ENCODE measurements at places on chromosomes 4 and X.
A peak's percentile ranks its signal among the peaks of the same experiment; 100 is the strongest.

DNA sequence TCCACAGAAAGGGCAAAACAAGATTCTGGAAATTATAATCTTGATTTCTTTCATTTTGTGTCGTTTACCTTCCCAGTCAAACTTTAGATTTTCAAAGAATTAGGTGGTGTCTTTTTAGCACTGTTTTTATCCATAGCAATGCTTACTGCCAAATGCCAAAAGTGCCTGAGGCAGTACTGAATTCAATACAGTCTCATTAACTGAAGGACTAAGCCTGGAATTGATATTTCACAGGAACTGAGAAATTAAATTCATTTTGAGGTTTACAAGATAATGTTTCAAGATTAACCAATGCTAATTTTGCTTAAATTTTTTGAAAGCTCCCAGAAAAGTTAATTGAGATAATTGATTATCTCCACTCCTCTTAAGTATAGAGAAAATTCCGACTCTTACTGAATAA is 68.8 kb upstream of the ARHGAP24 start:
- no peak overlapping the region for H3K4me3 ChIP-seq
- no peaks in the 10 kb centered on the region for H3K4me1 ChIP-seq
- no peaks in the 10 kb centered on the region for H3K36me3 ChIP-seq
- H3K27me3 ChIP-seq, result no peaks in the 10 kb centered on the region

DNA sequence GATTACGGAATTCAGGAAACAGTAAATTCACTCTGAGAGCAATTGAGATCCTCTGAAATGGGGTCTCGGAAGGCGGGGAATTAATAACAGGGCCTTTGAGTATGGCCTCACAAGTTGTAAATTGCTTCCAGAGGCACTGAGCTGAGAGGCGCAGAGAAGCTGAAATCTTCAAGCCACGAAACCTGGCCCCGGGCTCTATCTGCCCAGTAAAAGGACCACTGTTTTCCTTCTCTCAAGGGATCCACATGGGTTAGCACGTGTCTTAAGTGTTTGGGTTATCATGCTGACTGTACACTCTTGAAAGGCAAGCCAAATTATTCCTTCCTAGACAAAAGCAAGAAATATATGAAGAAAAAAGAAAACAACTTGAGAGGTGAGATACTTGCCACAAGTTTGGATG is 1012.9 kb upstream of the FTHL17 start:
- H3K4me3 ChIP-seq, result no peak overlapping the region
- no peaks in the 10 kb centered on the region for H3K27me3 ChIP-seq
- no peak overlapping the region for H3K27ac ChIP-seq
- DNase-seq, result no peak
- H3K4me1 ChIP-seq, result no peaks in the 10 kb centered on the region

DNA sequence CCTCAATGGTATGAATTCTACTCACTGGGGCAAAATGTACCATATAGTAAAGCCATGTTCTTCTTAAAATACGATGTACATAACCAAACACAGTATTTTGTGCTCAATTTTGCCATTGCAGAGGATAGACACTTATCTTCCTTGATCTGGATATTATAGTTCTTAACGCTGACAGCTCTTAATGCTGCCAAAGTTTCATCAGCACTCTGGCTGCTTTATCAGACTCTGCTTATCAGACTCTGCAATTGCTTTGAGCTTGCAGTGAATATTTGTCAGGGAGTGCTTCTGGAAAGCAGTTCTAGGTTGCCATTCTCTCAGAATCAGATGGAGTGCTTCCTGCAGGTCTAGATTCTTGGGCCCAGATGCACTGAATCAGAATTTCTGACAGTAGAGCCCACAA is 863.1 kb downstream of the CCSER1 start:
- no peak overlapping the region for H3K4me3 ChIP-seq
- no peak overlapping the region for H3K27ac ChIP-seq
- no peaks in the 10 kb centered on the region for H3K27me3 ChIP-seq
- no peaks in the 10 kb centered on the region for H3K4me1 ChIP-seq

DNA sequence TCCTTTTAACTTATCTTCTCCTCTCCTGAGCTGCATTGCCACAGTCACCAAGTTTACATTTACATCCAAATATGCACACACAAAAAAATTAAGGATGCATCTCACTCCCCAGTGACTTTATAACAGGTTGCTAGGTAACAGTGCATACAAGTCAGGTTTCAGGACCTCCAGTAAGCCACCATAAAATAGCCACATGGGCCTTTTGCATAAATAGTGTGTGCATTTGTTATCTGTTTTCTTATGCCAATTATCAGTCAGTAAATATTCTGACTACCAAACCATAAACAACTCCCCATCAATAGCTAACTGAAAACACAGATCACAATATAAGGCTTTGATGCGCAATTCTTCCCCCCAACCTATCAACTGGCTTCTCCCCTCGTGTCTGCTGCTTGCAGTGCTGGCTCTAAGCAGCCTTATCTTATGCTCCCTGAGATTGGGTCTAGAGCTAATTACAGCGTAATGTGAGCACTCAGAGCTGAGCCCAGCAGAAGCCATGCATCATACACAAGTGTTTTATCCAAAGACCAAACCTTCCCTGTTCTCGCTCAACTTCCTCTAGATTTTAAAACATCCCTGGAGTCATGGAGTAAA is 55.4 kb downstream of the ZNF827 start:
- H3K4me1 ChIP-seq, result peaks cover 69% of the 10 kb centered on the region
- H3K36me3 ChIP-seq, result peaks cover 42% of the 10 kb centered on the region
- peak overlapping the region; percentile 5 for H3K4me3 ChIP-seq
- H3K27ac ChIP-seq, result peak overlapping the region; percentile 59
- no peaks in the 10 kb centered on the region for H3K27me3 ChIP-seq

GRCh38 chr4:777520-778262 is 48.2 kb downstream of the CPLX1 start:
- H3K27me3 ChIP-seq, result no peaks in the 10 kb centered on the region
- H3K27ac ChIP-seq, result no peak overlapping the region
- no peak for DNase-seq
- peaks cover 57% of the 10 kb centered on the region for H3K36me3 ChIP-seq

DNA sequence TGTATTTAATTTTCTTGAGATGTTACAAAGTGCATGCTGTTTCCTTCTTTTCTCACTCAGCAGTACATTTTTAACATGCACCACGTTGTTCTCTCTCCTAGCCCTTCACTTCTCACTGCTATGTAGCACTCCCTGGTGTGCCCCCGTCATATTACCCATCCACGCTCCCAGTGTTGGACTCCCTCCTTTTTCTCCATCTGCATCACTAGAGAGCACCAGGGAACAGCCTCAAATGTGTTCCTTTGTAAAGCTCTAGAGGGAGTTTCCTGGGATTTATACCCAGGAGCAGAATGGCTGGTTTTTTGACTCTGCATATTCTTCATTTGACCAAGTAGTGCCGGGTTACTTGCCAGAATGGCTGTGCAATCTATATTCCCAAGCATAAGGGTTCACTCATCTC is 240.3 kb upstream of the ANXA3 start:
- H3K4me3 ChIP-seq, result no peak overlapping the region
- no peaks in the 10 kb centered on the region for H3K4me1 ChIP-seq
- no peak overlapping the region for H3K27ac ChIP-seq

GRCh38 chr4:87388901-87389300 is 2.1 kb downstream of the HSD17B11 start:
- peaks cover 17% of the 10 kb centered on the region for H3K4me1 ChIP-seq
- no peaks in the 10 kb centered on the region for H3K36me3 ChIP-seq
- H3K27me3 ChIP-seq, result no peaks in the 10 kb centered on the region
- H3K27ac ChIP-seq, result no peak overlapping the region
- H3K4me3 ChIP-seq, result no peak overlapping the region

DNA sequence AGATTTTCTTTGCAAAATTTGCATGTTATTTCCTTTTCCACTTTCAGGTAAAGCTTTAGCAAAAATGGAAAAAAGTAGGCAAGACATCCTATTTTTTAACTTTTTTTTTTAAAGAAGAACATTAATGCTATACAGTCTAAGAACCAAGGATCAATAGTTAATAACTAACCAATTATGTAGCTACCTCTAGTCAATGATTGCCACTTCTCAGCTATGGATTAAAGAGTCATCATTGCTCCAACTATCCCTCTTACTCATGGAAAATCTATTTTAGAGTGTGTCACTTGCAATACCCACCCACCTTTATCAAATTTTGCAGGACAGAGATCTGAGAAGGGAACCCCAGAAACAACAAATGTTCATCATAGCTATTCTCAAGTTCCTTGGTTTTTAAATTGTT is 223.1 kb downstream of the ANK2 start:
- no peak overlapping the region for H3K27ac ChIP-seq
- no peak for DNase-seq
- H3K36me3 ChIP-seq, result no peaks in the 10 kb centered on the region
- H3K27me3 ChIP-seq, result 0 out of 2 replicates have a peak, but pooled peaks cover 3% of the 10 kb centered on the region

- no peak overlapping the region for H3K27ac ChIP-seq
- no peaks in the 10 kb centered on the region for H3K36me3 ChIP-seq
- no peaks in the 10 kb centered on the region for H3K27me3 ChIP-seq
- no peaks in the 10 kb centered on the region for H3K4me1 ChIP-seq
Measured at GRCh38 chr4:12703036-12703435, 781.1 kb downstream of the RAB28 start.

GRCh38 chrX:131613260-131613659 is 69.4 kb downstream of the OR13H1 start:
- no peak overlapping the region for H3K27ac ChIP-seq
- no peaks in the 10 kb centered on the region for H3K4me1 ChIP-seq
- no peaks in the 10 kb centered on the region for H3K27me3 ChIP-seq
- H3K4me3 ChIP-seq, result no peak overlapping the region
- peak; percentile 16 for DNase-seq

DNA sequence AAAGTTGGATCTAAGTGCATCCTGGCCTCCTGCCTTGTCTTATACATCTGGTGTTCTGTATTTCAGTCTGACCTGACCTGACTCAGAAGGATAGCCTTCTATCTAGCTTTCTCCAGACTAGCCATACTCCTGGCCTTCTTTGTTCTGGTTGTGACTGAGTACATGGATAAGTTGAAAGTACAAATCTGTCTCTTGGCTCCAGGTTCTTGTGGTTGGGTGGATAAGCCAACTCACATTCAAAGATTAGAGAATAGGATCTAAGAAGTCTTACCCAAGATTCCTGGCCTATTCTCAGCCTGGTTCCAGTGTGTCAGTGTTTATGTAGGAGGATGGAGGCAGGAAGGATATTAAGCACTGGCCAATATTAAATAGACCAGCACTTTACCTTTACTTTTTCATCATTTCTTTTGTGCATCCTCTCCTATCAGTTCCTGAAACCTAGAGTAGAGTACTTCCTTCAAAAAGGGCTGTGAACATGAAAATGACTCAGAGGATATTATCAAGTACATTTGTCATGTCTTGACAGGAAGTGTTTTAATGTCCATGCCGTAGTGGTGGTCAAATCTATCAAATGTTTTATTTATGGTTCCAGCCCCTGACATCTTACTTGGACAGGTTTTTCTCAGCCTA is 123.5 kb downstream of the IL15 start:
- no peaks in the 10 kb centered on the region for H3K27me3 ChIP-seq
- no peaks in the 10 kb centered on the region for H3K36me3 ChIP-seq
- DNase-seq, result no peak
- no peak overlapping the region for H3K4me3 ChIP-seq

GRCh38 chr4:151940291-151940690 is 179.5 kb upstream of the GATB start:
- no peak overlapping the region for H3K4me3 ChIP-seq
- DNase-seq, result no peak
- no peaks in the 10 kb centered on the region for H3K36me3 ChIP-seq

DNA sequence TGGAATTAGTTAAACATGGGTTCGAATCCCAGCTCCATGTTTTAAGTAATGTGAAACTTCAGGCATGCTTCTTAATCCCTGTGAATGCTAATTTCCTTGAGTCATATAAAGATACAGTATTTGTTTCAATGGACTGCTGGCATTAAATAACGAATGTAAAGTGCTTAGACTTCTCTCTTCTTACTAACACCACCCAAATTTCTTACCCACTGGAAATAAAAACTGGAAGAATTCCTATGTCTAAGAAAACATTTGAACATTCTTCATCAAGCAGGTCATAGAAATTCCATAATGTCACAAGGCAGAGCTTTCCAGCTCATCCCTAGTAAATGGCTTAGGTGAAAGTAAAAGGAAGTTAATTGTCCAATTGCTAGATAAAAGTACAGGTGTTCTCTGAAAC is 172.5 kb downstream of the ANK2 start:
- H3K4me1 ChIP-seq, result no peaks in the 10 kb centered on the region
- H3K27me3 ChIP-seq, result no peaks in the 10 kb centered on the region
- no peak overlapping the region for H3K4me3 ChIP-seq

- DNase-seq, result no peak
- no peaks in the 10 kb centered on the region for H3K4me1 ChIP-seq
- H3K27me3 ChIP-seq, result no peaks in the 10 kb centered on the region
- no peaks in the 10 kb centered on the region for H3K36me3 ChIP-seq
Measured at GRCh38 chr4:38620065-38620464, 43.9 kb upstream of the KLF3 start.

- H3K4me3 ChIP-seq, result peak overlapping the region; percentile 47
- H3K36me3 ChIP-seq, result no peaks in the 10 kb centered on the region
- H3K27ac ChIP-seq, result no peak overlapping the region
- H3K4me1 ChIP-seq, result peaks cover 6% of the 10 kb centered on the region
Measured at GRCh38 chrX:135295944-135296305, 13.4 kb upstream of the ETDC start.

DNA sequence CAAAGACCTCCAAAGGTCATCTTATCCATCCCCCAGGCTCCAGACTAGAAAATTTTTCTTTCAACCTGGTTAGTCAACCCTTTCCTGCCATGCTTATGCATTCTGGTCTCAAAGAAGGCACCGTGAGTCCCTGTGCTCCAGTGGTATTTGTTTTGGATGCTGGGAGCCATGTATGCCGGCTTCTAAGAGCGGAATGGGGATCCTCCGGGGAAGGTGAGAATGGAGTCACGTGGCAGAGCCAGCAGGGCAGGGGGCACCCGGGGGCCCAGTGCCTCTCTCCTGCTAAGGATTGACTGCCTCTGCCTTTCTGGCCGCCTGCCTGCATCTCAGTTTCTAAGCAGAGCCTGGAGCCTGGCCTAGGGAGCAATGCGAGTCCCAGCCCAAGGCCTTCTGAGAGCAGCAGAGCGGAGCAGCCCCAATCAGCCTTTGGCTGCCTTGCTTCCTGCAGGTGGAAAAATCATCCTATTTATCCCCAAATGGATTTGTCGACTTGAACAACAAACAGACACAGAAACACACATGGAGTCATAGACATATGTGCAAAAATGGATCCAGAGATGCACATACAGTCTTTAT is 141.0 kb downstream of the PJA1 start:
- no peak for DNase-seq
- H3K4me3 ChIP-seq, result no peak overlapping the region
- no peak overlapping the region for H3K27ac ChIP-seq
- H3K4me1 ChIP-seq, result no peaks in the 10 kb centered on the region
- no peaks in the 10 kb centered on the region for H3K36me3 ChIP-seq

- no peaks in the 10 kb centered on the region for H3K4me1 ChIP-seq
- H3K27me3 ChIP-seq, result no peaks in the 10 kb centered on the region
- no peak overlapping the region for H3K4me3 ChIP-seq
- no peak for DNase-seq
Measured at GRCh38 chr4:136737066-136737465, 795.2 kb downstream of the PCDH18 start.

GRCh38 chr4:168833881-168834280 is 176.2 kb downstream of the CBR4 start:
- no peak overlapping the region for H3K27ac ChIP-seq
- H3K4me1 ChIP-seq, result peaks cover 13% of the 10 kb centered on the region
- H3K27me3 ChIP-seq, result no peaks in the 10 kb centered on the region
- no peaks in the 10 kb centered on the region for H3K36me3 ChIP-seq
- no peak overlapping the region for H3K4me3 ChIP-seq

GRCh38 chr4:38328989-38329729 is 334.8 kb upstream of the KLF3 start:
- no peak overlapping the region for H3K27ac ChIP-seq
- H3K4me3 ChIP-seq, result no peak overlapping the region
- no peak for DNase-seq
- peaks cover 5% of the 10 kb centered on the region for H3K4me1 ChIP-seq
- no peaks in the 10 kb centered on the region for H3K27me3 ChIP-seq

GRCh38 chr4:189613207-189613606 is 327.5 kb upstream of the FRG1 start:
- H3K36me3 ChIP-seq, result no peaks in the 10 kb centered on the region
- no peaks in the 10 kb centered on the region for H3K4me1 ChIP-seq
- no peak overlapping the region for H3K27ac ChIP-seq
- no peak for DNase-seq
